ENCODE measurements at places on chromosomes 11 and 22.

DNA sequence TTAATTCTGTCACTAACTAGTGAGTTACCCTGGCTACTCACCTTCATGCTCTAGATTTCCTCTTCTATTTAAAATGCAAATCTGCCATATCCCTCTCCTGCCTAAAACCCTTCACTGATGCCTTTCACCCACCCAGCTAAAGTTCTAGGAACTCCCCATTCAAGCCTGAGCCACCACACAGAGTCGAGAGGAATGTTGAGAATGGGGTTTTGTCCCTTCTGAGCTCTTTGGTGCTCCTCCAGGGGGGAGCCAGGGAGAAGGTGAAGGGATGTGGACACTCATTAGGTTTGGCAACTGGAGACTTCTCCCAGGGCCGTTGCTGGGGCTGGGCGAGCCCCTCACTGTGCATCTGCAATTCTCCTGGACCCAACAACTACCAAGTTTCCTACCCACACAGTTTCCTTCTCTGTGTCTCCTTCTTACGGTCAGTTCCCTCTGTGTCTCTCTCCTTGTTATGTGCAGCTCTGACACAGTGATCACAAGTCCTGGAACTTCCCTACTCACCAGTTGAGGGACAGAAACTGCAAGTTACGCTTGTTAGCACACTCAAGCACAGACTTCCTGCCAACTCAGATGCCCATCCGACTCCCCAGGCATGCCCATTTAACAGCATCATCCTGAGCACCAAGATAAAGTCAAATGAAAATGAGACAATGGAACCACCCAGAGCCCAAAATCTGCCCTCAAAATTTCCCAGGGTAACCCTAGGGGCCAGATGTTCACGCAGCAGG, 6.5 kb upstream of the IL10RA start:
- no peak for DNase-seq

DNA sequence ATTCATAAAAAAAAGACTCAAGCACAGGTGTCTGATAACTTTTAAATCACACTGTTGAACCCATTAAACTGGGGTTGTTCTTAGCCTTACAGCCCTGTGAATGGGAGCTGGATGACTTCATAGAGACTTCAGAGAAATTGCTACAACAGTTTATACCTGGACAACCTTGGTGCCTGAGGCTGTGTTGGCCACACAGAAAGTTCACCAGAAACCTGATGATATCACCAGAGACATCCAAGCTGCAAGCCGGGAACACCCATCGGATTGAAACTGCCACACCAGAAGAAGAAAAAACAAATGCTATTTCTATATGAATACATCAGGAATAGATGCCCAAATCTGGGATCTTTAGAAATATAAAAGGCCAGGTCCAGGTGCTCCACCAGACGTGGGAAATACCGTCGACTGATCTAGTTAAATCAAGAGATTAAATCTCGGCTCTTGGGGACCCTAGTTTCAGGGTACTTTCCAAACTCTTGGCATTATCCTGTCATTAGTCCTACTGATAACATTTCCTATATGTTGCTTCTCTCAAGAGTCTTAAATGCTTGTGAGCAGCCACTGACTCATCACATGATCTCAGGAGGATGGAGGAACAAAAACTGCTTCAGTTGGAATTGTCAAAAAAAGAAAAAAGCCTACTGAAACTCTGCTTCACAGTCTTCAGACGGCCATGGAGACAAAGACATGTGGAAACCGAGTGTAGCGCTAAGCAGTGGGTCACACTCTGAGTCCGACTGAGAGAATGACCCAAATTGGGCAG, 28.6 kb upstream of the APOL5 start:
- no peak for DNase-seq

DNA sequence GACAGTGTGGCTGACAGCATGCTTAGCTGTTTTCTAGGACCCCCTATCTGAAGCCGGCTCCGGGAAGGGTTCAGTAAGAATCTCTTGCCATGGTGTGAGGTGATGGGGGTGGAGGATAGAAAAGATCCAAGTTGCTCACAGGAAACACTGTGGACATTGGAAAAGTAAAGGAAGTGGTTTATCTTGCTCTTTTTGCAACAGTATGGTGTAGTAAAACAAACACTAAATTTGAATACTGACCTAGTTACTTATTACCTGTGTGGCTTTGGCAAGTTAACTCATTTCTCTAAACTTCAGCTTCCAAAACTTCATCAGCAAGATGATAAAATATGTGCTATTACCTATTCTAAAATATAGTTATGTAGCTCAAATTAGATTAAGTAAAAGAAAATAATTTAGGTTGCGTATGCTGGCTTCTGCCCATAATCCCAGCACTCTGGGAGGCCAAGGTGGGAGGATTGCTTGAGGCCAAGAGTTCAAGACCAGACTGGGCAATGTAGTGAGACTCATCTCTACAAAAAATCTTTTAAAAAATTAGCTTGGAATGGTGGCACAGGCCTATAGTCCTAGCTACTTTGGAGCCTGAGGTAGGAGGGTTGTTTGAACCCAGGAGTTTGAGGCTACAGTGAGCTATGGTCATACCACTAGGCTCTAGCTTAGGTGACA, 51.6 kb upstream of the APOA1 start:
- DNase-seq = no peak

DNA sequence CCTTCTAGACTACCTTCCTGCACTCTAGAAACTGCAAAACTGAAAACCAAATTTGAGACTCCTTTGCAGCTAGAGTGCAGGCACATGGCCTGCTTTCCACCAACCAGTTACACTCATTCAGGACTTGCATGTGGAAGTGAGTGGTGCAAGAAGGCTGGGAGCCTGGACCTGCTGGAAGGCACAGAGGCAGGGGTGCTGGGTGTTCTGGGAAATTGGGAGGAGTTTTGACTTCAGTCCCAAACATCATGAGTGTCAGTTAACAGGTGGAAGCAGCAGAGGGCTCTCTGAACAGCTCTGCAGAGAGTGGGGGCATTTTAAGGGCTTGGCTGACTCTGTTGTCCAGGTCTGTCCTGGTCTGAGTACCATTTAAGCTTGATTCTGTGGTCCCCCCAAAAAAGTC, 49.3 kb upstream of the SYT13 start:
- DNase-seq = no peak

DNA sequence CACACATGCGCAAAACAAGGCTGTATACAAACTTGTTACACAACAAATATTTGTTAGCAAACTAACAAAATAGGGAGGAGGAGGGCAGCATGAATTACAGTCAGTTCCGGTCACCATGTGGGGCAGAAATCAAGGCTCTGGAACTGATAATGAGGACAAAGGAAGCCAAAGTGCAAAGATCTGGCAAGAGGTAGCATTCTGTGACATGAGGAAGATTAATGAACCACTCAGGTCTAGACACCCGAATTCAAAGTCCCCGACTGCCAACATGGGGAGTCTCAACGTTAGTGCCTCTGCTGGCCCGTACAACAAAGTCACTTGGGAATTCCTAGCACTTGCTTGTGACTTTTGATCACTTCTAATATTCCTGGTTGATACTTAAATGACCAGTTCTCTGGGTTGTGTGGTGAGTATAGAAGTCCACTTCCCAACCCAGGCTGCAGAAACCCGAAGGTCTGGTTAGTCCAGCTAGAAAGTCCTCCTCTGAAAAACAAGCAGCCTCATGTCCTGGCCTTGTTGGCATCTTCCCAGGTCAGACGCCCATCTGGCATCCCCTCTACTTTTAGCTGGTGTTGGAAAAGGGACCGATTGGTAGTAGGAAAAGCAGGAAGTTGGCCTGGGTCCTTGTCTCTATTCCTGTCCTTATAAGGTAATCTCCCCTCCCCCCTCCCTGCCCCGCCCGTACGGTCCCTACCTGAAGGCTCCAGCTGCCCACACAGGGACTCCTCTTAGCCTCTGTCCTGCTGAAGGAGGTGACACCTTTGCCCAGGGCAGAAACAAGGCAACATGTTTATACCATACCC, 1.6 kb downstream of the SUN2 start:
- peak; percentile 59 for DNase-seq

DNA sequence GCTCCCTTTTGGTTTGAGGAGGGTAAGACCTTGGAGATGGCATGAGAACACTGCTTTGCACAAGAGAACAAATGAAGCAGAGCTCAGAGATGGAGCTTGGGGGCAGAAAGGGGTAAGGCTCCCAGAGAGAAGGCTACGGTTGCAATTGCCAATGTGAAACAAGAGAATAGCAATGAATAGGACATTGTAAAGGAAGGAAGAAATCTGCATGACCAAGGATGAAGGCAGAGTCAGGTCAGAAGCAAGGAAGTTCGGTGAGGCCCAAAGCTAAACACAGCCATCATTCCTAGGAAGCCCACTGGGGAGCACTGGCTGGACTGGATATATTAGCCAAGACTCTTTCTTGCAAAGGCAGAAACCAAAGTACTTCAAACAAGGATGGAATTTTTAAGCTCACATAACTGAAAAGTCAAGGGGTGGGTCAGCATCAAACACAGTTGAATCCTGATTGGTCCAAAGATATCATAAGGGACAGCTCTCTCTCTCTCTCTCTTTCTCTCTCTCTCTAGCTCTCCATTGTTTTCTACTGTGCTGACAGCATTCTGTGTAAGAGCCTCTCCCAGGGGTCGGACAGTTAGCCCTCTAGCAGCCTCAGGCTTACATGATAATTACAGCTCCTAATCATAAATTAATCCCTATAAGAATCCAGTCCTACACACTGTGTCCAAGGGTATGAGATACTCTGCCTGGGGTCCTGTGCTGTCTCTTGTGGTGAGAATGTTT, 484.3 kb downstream of the SOX6 start:
- no peak for DNase-seq

DNA sequence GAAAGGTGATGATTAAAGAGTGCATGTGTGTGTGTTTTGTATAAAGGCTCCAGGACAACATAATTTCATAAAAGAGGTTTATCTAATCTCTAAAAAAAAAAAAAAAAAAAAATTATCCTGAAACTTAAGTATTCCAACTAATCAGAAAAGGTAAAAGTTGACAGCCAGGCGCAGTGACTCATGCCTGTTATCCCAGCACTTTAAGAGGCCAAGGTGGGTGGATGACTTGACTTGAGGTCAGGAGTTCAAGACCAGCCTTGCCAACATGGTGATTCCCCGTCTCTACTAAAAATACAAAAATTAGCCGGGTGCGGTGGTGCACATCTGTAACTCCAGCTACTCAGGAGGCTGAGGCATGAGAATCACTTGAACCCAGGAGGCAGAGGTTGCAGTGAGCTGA, 632.7 kb upstream of the CHORDC1 start:
- no peak for DNase-seq

DNA sequence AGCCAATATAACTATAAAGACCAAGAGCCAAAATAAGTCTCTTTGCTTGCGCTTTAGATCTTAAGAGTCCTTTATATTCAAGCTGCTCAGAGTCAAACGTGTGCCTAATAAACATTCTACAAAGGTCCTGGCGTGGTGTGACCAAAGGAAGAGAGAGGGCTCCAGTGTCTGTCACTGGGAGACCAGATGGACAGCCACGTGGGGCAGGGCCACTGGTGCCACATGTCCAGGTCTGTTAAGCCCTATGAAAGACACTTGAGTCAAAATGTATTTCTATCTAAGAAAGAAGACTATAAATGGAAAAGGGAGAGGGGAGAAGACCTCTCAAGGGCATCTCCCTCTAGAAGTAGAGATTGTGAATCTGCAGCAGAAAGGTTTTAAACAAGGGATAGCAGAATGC, 32.2 kb upstream of the EHF start:
- DNase-seq = no peak

GRCh38 chr22:36419177-36419911, 31.6 kb upstream of the MYH9 start:
- DNase-seq = peak; percentile 41

GRCh38 chr11:132284048-132284447, 913.6 kb downstream of the NTM start:
- DNase-seq = no peak

- no peak for DNase-seq
These were observed 134.7 kb downstream of the CEP164 start for GRCh38 chr11:117462183-117462863.

Measured in femur (tissue), 1 donor.